ENCODE measurements at places on chromosomes 2 and 18. TPM values are rescaled to one million over a fixed set of nuclear protein-coding genes. Genes with fewer than 3 reads are reported as not detected.
A peak's percentile ranks its signal among the peaks of the same experiment; 100 is the strongest.

The TMEM169 gene
- 1.1 TPM for total RNA-seq

The OTOS gene
- total RNA-seq = not detected

The STARD6 gene
- total RNA-seq = not detected

The FAM161A gene
- total RNA-seq = 14.9 TPM

The KHK gene
- 39.1 TPM for total RNA-seq

The KCNK3 gene
- 0.31 TPM for total RNA-seq

The SLC35G4 gene
- total RNA-seq = not detected

The TNFAIP6 gene
- 123 TPM for total RNA-seq

DNA sequence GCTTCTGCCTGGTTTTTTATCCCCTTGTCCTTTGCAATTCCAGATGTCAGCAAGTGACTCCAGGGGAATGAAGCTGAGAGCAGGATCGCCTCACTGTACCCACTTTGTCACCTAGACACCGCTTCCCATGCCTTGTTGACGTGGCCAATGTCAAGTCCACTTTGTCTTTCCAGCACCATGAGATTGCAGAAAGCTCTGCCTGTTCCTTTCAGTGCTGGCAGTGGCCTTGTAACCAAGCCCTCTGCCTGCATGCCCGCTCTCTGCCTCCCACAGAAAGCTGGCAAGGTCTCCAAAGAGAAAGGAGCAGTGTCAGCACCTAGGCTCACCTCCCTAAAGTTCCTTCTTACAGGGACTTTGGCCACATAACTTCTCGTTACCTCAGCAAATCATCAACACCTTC, 282.2 kb upstream of the ST6GAL2 start:
- DNase-seq = no peak

- DNase-seq = no peak
Measured at GRCh38 chr18:55830544-55830943, 242.6 kb upstream of the TCF4 start.

GRCh38 chr2:130891966-130892365, 55.3 kb downstream of the ARHGEF4 start:
- no peak for DNase-seq

DNA sequence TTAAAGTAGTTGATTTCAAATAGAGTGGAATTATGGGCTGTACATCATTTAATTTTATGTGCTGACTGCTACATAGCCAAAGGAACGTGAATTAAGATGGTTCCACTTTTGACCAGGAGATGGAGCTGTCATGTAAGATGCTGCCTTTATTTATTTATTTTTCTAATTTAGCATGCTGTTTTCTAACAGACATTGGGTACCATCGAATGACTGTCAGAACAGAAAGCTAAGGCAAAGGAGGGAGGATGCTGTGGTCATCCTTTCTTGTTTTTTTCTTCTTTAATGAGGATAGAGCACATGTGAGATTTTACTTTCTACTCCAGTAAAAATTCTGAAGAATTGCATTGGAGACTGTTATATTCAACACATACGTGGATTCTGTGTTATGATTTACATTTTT, at the start of gene SCN2A:
TSS of gene SCN2A (plus strand) at position 185 of the 400 bp plus-strand sequence. CDS start 56,410 bp downstream, outside the sequence.
- DNase-seq = peak; percentile 76

DNA sequence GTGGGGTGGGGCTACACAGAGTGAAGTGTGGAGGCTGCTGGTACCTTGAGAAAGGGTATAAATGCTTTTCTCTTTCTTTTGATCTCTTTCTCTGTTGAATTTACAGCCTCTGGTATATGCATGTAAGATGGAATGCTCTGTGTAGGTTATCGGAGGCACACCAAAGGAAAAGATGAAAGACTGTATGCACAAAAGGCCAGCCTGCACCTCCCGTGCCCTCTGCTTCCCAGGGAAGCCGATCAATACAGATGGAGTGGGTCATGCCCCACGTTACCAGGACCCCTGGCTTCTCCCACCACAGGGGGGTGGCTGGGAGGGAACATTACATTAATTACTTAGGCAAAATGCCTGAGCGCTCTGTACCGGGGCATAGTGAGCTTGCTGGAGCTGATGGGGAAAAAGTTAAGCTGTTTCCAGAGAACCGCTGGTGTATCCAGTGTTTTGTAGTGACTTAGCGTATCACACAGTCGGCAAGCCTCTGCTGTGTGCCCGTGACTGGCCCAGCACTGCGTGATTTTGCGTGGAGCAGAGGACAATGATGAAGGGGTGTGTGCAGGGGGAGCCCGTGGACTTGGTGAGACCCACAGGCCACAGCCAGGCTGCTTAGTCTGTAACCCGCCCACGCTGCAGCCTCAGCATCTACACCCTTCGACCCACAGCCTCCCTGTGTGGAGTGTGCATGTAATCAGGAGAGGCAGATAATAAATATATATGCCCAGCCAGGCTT, 8.0 kb downstream of the ALLC start:
- no peak for DNase-seq

GRCh38 chr2:178404368-178404767, 46.6 kb downstream of the PRKRA start:
- no peak for DNase-seq

GRCh38 chr2:207472343-207473048, 57.3 kb upstream of the CREB1 start:
- DNase-seq = no peak

- DNase-seq = no peak
Measured at GRCh38 chr2:64943387-64944150, 45.6 kb upstream of the SLC1A4 start.

DNA sequence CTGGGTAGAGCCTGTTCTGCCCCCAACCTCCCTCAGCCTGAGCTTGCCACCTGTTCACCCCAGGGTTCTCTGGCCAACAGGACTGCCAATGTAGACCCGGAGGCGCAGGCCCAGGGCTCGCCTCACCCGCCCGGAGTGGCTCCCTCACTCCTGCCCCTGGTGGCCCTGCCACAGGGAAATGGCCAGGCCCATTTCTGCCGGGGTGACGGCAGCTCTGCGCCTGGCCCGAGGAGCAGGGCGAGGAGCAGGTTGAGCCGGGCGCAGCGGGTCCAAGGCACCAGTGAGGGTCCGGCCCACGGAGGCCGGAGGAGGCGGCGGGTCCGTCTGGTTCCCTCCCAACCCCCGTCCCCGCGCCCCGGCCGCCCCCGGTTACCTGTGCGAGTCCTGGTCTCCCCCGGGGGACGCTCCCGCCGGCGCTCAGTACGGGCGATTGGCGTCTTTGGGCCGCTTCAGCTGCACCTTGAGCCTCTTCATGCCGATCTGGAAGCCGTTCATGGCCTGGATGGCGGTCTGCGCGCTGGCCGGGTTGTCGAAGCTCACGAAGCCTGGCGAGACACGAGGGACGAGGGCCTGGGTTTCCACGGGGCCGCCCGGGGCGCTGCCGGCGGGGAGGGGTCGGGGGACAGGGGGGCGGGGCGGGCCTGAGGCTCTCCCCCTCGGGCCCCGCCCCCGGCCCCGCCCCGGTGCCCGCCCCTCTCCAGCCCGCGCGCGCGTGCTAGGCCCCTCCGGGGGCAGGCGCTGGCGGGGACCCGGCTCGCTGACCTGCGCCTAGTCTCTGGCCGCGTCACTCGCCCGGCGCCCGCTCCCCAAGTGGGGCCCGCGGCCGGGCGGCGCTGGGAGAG, 312.0 kb downstream of the CELF4 start:
- DNase-seq = peak; percentile 41

- no peak for DNase-seq
Measured at GRCh38 chr2:120235681-120236080, 12.5 kb upstream of the TMEM185B start.
